ENCODE measurements at places on chromosomes 6 and 20.

DNA sequence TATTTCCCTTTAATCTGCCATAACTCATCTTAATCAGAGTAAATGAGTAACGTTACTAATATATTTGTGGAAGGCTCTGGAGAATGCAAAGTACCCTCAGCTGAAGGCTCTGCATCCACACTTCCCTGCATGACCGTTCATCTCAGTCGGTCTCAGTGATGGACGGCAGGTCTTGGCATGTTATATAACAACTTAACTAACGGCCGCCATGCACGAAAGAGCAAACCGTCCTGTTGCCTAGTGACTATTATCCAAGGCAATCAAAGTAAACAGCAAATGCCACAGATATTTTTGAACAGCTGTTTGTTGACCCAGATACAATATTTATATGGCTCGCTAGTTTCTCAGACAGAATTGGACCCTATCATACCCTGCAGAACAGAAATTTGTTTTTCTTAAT, 194.9 kb upstream of the SMLR1 start:
- DNase-seq = no peak

DNA sequence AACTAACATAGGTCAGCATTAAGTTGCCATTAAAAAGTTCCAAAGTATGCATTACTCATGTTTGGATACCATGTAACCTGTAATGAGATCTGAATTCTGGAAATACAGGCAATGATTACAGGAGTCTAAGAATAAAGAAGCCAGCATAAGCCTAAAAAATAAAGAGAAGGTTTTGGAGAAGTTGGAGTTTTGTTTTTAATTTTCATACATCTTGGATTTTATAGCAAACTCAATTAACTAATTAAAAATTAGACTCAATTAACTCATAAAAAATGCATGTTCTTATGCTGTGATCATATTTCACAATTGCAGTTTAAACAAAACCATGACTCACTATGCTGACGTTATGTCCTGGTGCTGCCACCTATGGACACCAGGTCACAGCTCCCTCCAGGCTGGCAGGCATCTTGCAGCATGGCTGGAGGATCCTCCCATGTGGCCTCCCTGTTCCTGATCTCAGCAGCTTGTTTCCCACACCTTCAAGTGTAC, 648.8 kb upstream of the AGPAT4 start:
- no peak for DNase-seq

- DNase-seq = no peak
Measured at GRCh38 chr6:38051819-38052434, 232.4 kb downstream of the ZFAND3 start.

DNA sequence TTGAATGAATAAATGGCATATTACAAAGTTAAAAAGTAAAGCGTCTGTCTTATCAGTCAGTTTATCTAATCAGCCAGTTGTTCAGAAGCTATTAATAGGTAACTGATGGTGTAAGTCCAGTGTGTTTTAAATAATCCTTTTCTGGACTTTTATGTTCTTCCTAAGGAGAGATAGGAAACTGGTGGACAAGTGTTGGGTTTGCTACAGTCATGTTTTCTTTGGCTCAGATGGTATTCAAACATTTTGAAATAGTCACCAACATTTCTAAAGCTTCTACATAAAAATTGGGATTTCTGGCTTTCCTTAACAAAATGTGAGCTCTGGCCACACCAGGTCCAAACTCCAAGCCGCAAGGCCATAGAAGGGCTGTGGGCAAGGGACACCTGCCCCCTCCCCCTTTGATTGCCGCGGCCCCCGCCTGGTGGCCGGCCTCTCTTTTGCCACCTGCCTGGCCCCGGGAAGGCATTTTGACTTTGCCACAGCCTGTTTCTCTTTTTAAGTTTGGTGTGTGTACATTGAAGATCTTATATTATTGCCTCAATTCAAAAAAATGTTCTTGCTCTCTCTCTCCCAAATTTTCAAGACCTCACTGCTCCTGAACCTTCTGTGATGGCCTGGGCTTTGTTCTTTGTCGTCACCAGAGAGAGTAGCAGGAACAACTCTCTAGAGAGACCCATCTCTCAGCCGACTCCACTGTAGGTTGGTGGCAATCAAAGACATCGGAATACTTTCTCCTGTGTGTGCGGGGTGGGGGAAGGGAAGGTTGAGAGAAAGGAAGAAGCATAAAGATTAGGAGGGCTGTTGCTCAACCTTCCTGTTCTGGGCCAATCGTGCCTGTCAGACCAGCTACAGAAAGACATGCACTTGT, 84.0 kb upstream of the ZNF217 start:
- DNase-seq = no peak

DNA sequence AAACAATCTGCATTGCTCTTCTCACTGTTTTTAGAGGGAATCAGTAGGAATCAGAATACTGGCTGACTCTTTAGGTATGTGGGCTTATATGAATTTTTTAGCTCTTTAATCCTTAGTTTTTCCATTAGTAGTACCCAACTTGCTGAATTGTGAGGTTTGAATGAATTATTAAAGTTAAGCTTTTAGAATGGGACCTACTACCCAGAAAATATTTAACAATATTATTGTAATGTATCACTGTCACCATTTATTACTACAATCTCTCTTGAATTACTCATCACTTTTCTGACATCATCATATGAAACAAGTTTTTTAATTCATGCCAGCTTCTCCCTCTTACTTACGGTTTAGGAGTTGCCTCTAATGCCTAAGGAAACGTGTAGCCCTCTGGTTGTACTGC, 212.7 kb downstream of the BCKDHB start:
- DNase-seq = no peak

- peak; percentile 37 for DNase-seq
Measured at GRCh38 chr6:134532694-134533624, 215.0 kb upstream of the SGK1 start.

GRCh38 chr6:7085911-7086310, 21.9 kb upstream of the RREB1 start:
- DNase-seq = no peak

DNA sequence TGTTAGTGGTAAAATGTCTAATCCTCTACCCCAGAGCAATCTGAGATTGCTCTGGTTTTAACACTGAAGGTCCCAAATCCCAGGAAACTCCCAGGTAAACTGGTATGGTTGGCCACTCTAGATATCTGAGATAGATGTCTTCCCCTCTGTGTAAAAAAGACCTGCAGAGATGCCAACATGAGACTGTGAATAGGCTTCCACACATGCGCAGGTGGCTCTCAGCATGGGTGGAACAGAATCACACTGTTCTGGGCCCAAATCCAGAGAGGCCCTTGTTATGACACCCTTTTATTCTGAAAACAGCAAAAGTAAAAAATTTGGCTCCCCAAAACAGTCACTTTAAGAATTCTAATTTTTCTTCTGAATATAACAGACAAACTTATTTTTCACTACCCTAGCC, 88.7 kb upstream of the BMP5 start:
- peak; percentile 32 for DNase-seq

- no peak for DNase-seq
Measured at GRCh38 chr20:46276531-46276930, 31.8 kb downstream of the CDH22 start.

DNA sequence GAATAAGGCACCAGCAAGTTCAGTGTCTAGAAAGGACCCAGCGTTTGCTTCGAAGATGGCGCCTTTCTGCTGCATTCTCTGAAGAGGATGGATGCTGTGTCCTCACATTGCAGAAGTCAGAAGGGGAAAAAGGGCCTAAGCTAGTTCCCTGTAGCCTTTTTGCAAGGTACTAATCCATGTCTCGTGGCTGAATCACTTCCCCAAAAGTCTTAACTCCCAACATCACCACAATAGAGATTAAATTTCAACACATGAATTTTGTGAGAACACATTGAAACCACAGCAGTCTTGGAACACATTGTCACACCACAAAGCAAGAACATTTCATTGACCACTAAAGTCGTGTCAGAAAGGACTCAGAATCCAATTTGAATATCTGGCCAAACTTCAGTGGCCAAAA, 42.1 kb downstream of the KLHL31 start:
- DNase-seq = no peak

Data from occipital lobe (tissue), 3 donors.